Smooth muscle cell of the pulmonary artery (primary cell): ENCODE measurements at places on chromosomes 2 and 18. TPM values are rescaled to one million over a fixed set of nuclear protein-coding genes. Genes with fewer than 3 reads are reported as not detected.

COL4A3 gene
- 2.6 and 3.5 TPM in 2 replicates for total RNA-seq

CPLX4 gene
- total RNA-seq = not detected in 2 replicates

ABCB11 gene
- under 0.01 and 0.13 TPM in 2 replicates for total RNA-seq

HYCC2 gene
- total RNA-seq = 9.0 and 10.6 TPM in 2 replicates

DNER gene
- total RNA-seq = 0.20 and 1.0 TPM in 2 replicates
